Frontal cortex (tissue), 4 donors: ENCODE measurements at places on chromosomes 7 and 10. TPM values are rescaled to one million over a fixed set of nuclear protein-coding genes. Genes with fewer than 3 reads are reported as not detected.

NPSR1 gene
- total RNA-seq, result not detected

VPS37D gene
- total RNA-seq, result 26.1 TPM

MUC3A gene
- under 0.01 TPM for total RNA-seq

TPST1 gene
- total RNA-seq, result 104 TPM

SEC61G gene
- total RNA-seq, result 147 TPM

KEL gene
- total RNA-seq, result 0.82 TPM

GRM8 gene
- 2.9 TPM for total RNA-seq
